ENCODE measurements at places on chromosomes 2 and 18.

- no peak for DNase-seq
These were observed 34.7 kb upstream of the GPR17 start for GRCh38 chr2:127611076-127611925.

GRCh38 chr2:97967216-97967592 lies 28.5 kb downstream of the TMEM131 start:
- DNase-seq: no peak

- no peak for DNase-seq
These were observed 849 bp upstream of the VRK2 start for GRCh38 chr2:58045580-58046334.

- DNase-seq: no peak
These were observed 25.3 kb downstream of the EMILIN2 start for GRCh38 chr18:2872095-2872494.

DNA sequence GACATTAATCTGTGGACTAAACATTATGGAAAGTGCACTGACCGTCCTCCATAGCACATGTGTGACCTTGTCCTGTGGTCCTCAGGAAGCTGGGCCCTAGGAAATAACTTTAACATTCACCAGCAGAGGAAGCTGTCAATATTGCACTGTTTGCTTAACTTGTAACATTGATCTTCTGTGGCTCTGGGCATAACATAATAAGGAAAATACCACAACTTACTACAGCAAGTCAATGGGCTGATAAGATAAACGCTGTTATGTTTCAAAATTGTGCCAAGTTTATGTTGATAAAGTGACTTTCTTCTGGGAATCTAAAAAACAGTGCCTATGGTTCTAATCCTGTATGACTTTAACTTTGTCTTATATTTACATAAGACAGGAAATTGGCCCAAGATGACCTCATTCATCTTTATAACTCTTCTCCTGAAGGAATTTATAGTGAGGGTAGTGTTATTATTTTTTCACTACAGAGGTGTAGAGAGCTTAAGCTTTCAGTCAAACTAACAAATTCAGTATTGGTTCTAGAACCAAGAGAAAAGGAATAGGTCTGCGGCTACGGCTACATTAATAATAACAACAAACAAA lies 113.7 kb upstream of the MAP4K3 start:
- DNase-seq: peak; percentile 32

- peak; percentile 21 for DNase-seq
These were observed 24.6 kb downstream of the DYTN start for GRCh38 chr2:206693399-206694137.

DNA sequence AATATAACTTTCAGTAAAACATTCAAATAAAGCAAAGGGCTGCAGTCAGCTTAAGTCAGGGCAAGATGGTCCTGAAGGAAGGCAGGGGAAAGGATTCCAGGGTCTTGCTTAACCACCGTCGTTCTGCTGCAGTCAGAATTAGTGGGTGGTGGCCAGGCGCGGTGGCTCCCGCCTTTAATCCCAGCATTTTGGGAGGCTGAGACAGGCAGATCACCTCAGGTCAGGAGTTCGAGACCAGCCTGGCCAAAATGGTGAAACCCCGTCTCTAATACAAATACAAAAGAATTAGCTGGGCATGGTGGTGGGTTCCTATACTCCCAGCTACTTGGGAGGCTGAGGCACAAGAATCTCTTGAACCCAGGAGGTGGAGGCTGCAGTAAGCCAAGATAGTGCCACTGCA lies 6.8 kb downstream of the SLC19A3 start:
- no peak for DNase-seq

DNA sequence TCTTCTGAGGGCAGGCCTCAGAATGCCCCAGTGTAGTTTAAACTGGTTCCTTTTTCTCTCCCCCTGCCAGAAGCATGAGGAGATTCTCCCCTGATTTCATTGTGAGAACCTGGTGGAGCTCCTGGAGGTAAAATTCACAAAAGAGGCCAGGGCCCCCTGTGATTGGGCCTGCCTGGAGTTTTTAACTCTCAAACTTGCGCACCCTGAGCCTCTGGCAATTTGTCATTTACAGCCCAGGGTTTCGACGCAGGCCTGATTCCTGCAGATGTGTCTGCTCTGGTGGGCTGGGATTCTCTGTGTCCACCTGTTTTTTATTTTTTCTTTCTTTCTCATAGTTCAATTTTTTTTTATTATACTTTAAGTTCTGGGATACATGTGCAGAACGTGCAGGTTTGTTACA lies 157.9 kb downstream of the ASB1 start:
- DNase-seq: no peak

- DNase-seq: no peak
These were observed 179.2 kb downstream of the TTC32 start for GRCh38 chr2:19722531-19722971.

GRCh38 chr2:31089645-31090044 lies 48.6 kb downstream of the GALNT14 start:
- DNase-seq: no peak

DNA sequence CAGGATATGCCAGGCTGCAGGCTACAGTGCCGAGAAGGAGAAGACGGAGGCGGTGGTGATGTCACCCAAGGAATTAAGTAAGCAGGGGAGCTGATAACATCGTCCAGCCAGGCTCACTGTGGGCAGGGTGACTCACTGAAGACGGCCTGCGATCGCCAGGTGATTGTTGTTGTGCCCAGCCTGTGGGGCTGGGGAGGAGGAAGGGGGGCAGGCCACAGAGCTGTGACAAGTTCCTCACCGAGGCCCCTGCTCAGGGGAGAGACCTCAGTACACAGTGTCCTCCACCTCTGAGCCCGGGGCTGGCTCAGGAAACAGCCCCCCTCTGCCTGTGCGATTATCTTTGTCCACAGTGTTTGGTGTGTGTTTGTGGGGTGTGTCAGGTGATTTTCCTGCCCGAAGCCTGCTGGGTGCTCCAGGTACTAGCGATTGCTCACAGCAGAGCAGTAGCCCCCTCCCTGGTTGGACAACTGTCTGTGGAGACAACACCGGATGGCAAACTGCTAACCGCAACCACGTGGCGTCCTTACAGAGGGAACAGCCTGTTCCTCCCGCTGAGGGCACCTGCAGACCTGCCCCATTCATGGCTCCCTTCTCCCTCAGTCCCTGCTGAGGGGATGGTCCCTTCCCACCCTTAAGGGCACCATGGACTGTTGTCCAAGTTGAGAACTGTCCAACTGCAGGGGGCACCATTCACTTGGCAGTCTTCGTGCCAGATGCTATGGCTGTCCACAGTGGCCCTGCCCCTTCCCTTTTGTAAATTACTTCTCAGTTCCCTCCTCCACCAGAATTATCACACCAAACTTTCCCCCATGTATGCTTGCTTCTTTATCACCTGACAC lies 95.1 kb downstream of the ZFP36L2 start:
- peak; percentile 42 for DNase-seq

DNA sequence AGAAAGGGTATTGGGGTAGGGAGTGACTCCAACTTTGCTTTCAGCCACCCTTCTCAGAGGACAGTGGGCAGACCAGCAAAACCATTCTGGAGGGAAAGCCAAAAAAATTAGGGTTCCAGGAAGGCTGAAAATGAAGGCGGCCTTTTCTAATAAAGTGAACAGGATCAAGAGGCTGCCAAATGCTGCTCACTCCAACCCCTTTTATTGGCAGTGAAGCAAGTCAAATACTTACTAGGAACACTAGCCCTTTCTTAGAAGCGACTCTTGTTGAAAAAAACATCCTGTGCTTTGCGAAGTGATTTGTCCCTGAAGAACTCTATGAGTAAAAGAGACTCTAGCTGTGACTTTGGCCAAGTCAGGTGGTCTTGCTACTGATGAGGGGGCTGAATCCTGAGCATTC lies 83.6 kb upstream of the CYP1B1 start:
- no peak for DNase-seq

GRCh38 chr2:200810998-200811332 lies 745 bp upstream of the BZW1 start:
- DNase-seq: no peak

DNA sequence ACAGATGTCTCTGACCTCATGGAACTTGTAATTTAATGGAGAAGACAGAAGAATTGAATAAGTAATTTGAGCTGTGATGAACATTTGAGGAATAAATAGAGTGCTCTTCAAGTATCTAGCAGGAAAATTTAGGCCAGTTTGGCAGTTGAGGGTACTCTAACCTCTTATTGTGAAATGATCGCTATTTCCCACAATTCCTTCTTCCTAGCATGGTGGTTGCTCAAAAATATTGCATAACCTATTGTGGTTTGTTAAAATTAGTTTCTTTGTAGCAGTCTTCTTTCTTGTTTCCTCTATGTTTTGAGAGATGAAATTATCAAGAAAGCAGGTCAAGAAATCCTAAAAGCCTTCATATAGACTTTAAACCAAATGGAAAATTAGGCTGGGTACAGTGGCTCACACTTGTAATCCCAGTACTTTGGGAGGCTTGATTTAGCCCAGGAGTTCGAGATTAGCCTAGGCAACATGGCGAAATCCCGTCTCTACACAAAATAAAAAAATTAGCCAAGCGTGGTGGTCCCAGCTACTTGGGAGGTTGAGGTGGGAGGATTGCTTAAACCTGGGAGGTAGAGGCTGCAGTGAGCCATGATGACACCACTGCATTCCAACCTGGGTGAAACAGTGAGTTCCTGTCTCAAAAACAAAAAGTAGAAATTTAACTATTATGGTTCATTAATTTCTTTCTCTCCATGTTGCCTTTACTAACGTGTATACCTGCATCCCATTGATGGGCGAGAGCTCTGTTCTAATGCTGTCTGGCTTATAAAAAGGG lies 58.7 kb downstream of the RBKS start:
- no peak for DNase-seq

DNA sequence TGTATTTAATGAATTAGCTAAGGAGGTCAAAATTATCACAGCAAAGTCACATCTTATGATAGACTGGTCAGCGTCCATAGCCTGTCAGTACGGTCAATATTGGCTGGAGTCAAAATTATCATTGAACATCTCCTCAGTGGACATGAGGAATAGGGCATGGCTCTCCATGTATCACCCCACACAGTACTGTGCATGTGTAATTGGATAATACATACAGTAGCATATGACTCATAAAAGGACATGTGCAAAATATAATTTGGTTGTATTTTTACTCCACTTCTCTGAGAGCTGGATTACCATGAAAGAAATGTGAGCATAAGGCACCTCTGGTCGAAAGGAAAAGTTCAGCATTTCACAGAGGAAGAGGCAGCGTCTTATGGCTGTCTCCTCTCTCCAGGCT lies 24.9 kb downstream of the ADD2 start:
- DNase-seq: no peak

Data from HuH-7.5 (cell line).